SW 1271 (cell line): ENCODE measurements at places on chromosomes 12 and 14.

GRCh38 chr12:27984275-27984674 is 11.7 kb upstream of the PTHLH start:
- no peak for DNase-seq

DNA sequence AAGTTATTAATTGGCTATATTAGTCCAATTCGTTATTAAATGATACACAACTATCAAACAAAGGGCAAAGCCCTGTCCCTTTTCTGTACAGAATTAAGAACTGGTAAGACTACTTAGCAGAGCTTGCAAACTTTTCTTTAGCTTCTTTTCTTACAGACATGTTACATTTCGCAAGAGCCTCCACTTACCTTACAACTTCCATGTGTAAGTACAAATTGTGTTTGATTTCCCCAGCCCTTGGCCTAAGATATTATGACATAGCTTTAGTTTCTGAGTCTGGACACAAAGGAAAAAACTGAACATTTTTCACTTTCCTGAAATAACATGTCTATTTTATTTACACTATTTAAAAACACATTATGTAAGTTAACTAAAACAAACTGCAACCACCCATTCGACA is 1.7 kb downstream of the ATF7 start:
- no peak for DNase-seq

- DNase-seq = no peak
Measured at GRCh38 chr12:26069796-26070195, 55.0 kb downstream of the BHLHE41 start.

DNA sequence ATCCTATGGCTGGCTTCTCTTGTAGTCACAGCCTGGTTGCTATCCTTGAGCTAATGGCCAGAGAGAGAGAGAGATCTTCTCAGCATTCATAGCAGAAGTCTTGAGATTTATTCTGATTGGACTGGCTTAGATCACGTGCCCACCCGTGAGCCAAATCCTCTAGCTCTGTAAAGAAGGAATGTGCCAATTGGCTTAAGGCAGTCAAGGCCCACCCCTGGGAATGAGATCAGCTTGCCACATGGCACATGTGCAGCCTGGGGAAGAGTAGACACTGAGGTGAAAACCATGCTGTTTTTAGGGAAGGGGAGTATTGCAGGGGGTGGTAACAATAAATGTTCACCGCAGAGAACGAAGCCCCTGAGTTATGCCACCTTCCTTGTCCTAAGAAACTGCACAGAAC is 36.3 kb downstream of the PLEKHG7 start:
- DNase-seq = no peak

DNA sequence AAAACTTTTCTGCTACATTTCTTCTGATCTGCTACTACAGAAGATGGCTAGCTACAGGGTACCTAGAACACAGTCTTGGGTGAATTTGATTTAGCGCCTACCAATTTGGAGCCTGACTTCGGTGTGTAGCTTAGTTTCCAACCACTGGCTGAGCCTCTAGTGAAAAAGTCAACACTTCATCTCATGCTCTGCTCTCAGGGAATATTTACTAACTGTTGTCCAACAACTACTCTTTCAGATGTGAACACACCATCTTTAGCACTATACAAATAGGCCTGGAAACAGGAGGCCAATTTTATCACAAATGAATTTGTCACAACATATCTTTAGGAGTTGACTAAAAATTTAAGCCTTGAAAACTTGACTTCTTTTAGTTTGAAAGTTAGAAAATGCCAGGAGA is 167.9 kb downstream of the NELL2 start:
- DNase-seq = no peak

- no peak for DNase-seq
Measured at GRCh38 chr12:55932551-55932910, 1.6 kb downstream of the DGKA start.

DNA sequence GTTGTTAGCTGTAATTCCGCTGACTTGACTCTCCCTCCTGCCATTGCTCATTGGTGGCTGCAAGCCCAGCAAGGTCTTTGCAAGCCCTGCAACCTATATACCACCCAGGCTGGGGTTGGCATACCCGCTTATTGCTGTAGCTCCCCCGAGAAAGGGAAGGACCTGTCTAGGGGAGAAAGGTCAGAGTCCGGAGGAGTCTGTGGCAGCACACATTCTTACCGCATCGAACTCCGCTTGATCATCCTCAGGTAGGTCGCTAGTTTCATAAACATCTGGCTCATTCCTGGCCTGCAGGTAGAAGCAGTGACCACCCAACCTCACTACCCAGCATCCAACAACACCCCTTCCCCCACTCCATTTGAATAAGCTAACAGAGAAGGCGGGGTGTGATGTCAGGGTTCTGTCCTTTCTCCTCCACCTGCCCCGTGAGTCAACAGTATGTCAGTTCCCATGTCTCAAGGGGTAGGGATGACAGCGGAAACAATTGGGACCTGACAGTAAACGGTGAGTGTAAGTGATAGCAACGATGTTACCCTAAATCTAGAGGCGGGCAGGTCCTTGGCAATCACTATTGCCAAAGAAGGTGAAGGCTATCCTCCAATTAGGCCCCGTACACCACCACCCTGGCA is 1.1 kb downstream of the DCTN2 start:
- DNase-seq = no peak

- DNase-seq = no peak
Measured at GRCh38 chr12:47846294-47846996, 26.7 kb upstream of the HDAC7 start.

- DNase-seq = no peak
Measured at GRCh38 chr12:34392741-34393085, 370.4 kb downstream of the ALG10 start.

DNA sequence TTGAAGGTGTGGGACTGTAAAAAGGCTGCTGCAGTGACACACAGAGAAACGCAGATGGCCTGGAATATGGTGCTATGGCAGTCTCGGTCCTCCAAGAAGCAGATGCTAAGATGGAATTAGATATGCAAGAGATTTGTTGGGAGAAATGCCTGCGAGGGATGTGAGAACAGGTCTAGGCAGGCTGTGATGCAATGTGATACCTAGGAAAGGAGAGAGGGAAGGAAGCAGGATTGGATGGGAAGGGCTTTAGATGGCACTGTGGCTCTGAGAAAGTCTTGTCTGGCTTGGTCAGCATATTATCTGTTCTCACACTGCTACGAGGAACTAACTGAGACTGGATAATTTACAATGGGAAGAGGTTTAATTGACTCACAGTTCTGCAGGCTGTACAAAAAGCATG is 374.4 kb downstream of the BCAT1 start:
- DNase-seq = no peak

- no peak for DNase-seq
Measured at GRCh38 chr14:103019826-103020225, 37.5 kb downstream of the CDC42BPB start.

- no peak for DNase-seq
Measured at GRCh38 chr14:79598339-79598738, 613.0 kb downstream of the DIO2 start.

GRCh38 chr12:6541371-6542165 is 7.3 kb downstream of the GAPDH start:
- DNase-seq = no peak

- peak; percentile 14 for DNase-seq
Measured at GRCh38 chr14:67396381-67396970, 15.5 kb downstream of the PLEK2 start.

DNA sequence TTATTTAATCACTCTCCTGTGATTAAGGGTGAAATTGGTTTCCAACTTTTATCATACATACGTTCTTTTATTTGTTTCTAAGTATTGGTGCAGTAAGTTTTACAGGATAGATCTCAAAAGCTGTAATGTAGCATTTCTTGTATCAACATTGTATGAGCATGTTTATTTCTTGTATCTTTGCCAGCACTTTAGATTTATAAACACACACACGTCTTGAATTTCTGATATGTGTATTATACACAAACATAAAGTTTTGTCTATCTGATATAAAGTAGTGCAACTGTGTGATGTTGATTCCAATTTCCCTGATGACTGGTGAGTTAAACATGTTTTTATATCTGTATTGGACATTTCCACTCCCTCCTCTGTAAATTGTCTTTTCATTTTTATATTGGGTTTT is 134.7 kb downstream of the NOVA1 start:
- DNase-seq = no peak

- no peak for DNase-seq
Measured at GRCh38 chr12:100926669-100927248, 132.2 kb downstream of the ANO4 start.

DNA sequence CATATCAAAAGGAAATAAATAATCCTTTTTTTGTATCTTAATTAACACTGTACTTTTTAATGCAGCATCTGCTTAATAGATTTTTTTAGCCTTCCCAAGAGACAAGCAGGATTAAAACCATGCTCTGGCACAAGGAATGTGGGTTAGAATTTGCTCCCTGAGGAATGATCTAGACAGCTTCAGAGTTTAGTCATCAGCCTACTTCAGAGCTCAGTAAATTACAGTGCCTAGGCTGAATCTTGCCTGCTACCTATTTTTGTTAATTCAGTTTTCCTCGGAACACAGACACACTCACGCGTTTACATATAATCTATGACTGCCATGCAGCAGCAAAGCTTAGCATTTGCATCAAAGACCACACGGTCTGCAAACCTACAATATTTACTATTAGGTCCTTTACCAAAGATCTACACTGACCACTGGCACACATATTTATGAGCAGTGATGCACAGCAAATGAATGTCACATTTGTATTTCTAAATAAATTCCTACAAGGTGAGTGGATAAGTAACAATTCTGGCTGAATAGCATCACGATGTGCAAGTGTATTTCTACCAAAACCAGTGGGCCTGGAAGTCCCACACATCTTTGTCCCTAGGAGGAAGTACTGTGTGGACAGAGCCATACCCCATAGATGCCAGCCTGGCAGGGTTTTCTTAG is 309.8 kb upstream of the TMEM132C start:
- DNase-seq = no peak

- no peak for DNase-seq
Measured at GRCh38 chr12:13794706-13795105, 186.7 kb downstream of the GRIN2B start.

- no peak for DNase-seq
Measured at GRCh38 chr14:64601571-64601970, 51.8 kb downstream of the PPP1R36 start.

DNA sequence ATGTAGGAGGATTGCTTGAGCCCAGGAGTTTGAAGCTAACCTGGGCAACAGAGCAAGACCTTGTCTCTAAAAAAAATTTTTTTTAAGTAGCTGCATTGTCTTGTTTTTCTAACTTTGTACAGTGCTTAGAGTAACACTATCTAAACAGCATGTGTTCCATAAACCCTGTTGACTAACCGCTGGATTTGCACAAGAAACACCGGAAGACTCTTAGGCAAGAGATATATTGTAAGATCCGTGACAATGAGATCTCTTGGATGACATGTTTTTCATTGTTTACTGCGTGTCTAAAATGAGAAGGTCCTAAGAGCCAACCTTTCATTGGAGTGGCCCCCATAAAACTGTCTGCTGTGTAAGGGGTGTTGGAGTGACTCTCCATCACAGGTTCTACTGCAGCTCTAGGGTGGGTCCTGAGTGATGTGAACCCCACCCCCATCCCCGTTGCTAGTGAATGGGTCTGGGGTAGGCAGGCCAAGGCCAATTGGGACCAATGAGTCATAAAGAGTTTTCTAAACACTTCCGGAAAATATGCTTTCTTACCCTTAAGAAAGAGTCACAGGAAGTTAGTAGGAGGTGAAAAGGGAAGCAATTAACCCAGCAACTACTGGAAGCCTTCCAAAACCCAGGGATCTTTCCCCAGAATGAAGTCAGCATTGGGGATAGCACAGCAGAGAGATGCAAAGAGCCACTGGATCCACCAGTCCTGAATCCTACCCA is 24.3 kb upstream of the PCNX1 start:
- no peak for DNase-seq

- DNase-seq = no peak
Measured at GRCh38 chr12:128959901-128960300, 106.6 kb downstream of the GLT1D1 start.

GRCh38 chr14:102811971-102812370 is 34.7 kb downstream of the TRAF3 start:
- no peak for DNase-seq

- no peak for DNase-seq
Measured at GRCh38 chr12:123950476-123951349, 21.9 kb downstream of the CCDC92 start.

DNA sequence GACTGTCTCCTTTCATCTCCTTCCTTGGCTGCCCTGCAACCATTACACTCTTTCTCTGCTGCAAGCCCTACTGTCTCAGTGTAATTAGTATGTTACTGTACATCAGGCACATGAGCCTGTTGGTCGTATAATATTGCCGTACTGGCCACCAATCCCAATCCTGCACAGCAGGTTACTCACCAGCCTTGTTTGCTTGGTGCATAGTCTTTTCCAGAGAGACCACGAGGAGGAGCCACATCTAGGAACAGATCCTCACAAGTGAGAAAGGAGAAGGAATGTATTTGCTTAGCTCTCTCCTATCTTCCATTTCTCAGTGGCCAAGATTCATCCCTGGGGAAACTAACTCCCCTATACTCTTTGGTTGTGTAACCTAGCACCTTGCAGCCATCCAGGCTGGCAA is 33.0 kb upstream of the BICDL1 start:
- no peak for DNase-seq

DNA sequence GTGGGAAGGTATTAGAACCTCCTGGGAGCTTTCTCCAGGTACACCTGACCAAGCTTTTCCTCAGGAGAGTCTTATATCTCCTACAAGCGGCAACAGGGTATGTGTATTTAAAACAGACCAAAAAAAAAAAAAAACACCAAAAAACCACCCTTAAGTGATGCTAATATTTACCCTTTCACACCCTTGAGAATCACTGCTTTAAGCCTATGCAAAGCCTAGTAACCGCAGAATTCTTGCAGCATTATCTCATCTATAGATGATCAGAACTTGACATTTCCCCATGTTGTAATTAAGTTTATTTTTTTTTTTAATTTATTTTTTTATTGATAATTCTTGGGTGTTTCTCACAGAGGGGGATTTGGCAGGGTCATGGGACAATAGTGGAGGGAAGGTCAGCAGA is 19.3 kb downstream of the ZNF641 start:
- no peak for DNase-seq

GRCh38 chr14:31932675-31933074 is 144.4 kb upstream of the ARHGAP5 start:
- no peak for DNase-seq

DNA sequence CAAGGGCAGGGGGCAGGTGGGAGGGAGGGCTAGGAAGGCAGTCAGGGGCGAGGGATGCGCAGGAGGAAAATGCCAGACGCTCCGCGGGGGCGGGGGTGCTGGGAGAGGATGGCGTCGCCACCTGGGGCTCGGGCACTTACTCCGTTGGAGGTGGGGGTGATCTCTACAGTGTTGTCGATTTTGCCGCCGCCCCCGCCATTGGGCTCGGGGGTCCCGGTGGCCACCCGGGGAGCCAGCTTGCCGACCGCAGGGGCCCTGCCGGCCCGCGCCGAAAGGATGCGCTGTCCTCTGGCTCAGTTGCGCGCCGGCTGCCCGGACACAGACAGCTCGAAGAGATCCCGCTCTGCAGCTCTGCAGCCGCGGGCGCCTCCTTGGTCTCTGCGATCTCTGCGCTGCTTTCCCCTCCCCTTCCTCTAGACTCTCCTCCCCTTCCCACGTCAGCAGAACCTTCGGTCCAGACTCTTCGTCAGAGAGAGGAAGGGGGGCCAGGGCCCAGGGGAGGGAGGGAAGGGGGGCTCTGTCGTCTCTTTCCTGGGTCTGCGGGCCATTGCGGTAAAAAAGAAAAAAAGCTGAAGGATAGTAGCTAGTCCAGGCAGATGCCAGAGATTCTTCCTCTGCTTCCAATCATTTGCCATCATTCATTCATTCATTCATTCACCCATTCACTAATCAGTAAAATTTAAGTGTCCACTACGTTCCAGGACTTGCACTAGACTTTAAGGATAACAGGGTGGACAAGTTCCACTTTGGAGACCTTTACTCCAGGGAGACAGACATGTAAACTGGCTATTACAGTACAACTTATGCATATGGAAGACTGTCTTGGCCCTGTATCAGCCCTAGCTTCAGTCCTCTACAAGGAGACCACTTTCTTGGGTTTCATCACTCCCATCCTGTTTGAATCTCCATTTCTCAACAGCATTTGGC is at the start of gene SLC22A17:
TSS of gene SLC22A17 (minus strand) at position 382 of the 927 bp plus-strand sequence.
- peak; percentile 46 for DNase-seq
